ENCODE measurements at places on chromosomes 2 and 18.
A peak's percentile ranks its signal among the peaks of the same experiment; 100 is the strongest.

GRCh38 chr2:203549406-203549805 lies 14.3 kb upstream of the RAPH1 start:
- DNase-seq: no peak

GRCh38 chr18:27136208-27136535 lies 48.9 kb downstream of the CHST9 start:
- peak; percentile 31 for DNase-seq

GRCh38 chr18:6543330-6543908 lies 128.7 kb upstream of the L3MBTL4 start:
- DNase-seq: peak; percentile 22

- no peak for DNase-seq
Measured at GRCh38 chr2:71042287-71042686, 26.2 kb upstream of the NAGK start.

DNA sequence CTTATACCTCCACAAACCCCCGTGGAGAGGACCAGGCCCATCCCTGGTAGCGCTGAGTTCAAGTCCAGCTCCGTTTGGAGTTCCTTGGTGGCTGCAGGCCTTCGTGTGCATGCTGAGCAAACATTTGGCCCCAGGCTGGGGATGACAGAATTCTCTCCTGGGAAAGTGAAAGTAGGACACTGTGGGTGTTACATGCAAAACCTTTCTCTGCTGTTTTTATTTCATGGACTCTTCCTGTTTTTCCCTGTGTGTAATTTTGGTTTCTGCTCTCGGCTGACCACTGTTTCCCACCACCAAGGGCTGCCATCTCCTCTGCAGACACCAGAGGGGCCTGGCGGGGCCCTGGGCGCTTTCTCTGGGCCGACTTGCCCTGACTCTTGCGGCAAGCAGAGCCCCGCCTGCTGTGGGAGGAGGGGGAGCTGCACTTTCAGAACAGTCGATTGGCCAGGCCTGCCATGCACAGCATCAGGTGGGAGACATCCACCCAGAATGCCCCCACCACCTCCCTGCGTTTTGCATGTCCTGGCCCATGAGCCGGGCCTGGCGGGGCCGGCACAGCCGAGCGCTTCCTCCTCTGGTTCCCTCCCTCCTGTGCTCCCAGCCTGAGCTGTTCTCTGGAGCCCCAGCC lies 102.4 kb downstream of the CABLES1 start:
- peak; percentile 87 for DNase-seq

DNA sequence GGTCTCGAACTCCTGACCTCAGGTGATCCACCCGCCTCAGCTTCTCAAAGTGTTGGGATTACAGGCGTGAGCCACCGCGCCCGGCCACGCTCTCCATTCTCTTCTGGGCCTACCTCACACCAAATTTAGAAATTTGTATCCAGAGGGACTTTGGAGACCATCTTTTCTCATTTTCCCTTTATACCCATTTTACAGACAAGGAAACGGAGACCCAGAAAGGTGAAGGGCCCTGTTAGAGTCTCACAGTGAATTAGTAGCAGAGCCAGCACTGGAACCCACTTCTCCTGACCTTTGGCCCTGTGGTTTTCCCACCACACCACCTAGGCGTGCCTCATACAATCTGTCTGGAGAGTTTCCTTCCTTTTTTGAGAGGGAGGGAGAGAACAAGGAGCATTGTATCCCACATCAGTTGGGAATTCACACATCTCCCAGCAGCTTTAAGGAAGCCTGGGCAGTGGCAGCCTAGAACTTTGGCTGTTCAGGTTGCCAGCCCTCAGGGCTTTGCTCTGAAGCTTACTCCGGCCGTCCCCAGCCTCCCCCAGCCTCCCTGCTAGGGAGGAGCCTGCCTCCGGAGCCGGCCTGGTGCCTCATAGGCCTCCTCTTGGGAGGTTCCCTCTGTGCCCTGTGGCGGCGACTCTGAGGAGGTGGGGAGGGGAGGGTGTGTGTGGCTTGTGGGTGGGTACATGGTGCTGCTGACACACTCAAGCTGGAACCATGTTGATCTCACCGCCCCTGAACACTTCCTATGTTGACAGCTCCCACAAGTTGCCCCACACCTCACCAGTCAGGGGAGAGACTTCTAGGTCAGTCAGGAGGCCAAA lies 13.8 kb downstream of the FOSL2 start:
- DNase-seq: no peak

- no peak for DNase-seq
Measured at GRCh38 chr2:169653636-169654035, 40.6 kb downstream of the CFAP210 start.

DNA sequence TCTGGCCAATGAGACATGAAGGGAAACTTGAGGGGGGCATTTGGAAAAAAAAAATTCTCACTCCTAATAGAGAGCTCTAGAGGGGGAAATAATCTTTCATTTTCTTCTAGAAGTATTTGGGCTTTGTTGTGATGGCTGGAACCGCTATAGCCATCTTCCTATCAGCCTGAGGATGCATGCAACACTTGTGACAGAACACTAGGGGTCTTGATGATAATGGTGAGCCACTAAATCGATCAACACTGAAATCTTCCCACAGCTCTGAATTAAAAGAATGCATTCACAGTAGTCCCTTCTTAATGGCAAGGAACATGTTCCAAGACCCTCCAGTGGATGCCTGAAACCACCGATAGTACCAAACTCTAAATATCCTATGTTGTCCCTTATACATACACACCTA lies 325.3 kb downstream of the LNPK start:
- DNase-seq: peak; percentile 25

GRCh38 chr2:29113891-29114321 lies 1.3 kb upstream of the CLIP4 start:
- DNase-seq: no peak

- DNase-seq: no peak
Measured at GRCh38 chr2:117128461-117128860, 686.0 kb upstream of the DDX18 start.

- DNase-seq: peak; percentile 84
Measured at GRCh38 chr2:163736433-163737189, 803 bp upstream of the FIGN start.

DNA sequence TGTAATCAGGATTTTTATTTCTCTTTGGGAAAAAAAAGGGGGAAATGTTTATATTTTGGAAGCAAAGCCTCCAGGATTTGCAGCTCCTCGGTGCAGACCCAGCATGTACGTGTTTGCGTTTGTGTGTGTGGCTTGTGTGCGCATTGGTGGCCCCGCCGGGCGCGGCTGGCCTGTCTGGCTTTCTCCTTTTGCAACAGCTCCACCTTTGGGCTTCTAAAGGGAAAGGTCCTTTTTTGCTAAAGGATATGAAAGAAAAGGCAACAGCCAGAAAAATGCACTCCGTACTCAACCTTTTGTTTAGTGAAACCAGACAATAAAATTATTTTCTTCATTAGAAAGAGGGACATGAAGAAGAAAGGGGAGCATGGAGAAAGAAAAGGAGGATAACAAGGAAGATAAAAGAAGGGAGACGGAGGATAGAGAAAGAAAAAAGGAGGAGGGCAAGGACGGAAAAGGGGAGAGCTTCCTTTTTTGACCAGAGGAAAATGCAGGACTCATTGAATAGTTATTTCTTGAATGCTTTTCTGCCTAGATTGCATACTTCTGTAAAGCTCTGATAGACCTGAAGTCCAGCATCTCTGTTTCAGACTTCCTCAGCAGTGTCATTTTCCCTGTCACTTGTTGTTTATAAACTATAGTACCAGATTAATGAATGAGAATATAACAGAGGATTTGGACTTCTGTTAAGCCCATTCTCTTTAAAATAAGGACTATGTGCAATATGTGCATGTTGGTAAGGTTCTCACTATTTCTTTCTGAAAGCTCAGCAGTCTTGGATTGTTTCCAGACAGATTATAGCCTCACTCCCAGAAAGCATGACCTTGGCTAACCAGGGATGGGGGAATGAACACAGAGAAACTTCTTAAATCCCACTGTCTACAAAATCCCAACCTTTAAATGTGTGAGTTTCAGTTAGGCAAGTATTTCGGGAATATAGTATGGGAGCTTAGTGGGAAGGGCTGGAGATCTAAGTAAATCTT lies 563.1 kb upstream of the PIK3C3 start:
- DNase-seq: peak; percentile 63

DNA sequence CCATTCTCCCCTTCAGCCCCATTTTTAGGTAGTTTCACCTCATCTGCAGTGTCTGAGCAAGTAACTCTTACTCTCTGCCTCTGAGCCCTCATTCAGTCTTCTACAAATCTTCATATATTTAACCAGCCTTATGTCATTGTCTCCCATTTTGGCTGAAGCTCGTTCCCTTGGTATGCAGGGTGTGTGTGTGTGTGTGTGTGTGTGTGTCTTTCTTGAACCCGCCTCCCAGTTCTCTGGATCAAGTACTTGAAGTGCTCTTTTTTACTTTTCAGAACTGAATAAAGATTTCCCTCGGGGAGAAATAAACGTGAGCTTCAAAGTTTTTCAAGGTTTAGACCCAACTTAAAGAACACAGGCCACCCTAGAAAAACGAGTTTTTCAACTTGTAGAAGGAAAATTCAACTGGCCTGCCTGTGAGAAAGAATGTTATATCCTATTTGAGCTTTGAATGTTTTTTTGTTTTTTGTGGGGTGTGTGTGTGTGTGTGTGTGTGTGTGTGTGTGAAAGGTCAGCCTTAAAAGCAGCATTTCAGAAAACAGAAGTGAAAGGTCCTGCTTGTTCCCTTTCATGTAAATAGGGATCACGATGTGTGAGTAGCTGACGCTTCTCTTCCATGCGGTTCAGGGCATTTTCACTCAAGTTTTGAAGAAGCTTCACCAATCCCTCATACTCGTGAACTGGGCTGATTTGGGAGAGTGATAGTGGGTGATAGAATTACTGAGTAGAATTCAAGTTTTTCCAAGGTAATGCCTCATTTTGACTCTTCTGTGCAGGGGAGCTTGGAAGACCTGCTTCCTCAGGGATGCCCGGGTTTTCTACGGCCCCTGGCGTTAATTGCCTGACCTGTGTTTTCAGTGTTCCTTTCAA lies 50.6 kb upstream of the EML6 start:
- no peak for DNase-seq

GRCh38 chr18:40832362-40832761 lies 1122.7 kb upstream of the PIK3C3 start:
- DNase-seq: no peak

GRCh38 chr18:32437100-32437834 lies 33.4 kb downstream of the GAREM1 start:
- no peak for DNase-seq

GRCh38 chr2:212940816-212941215 lies 210.6 kb downstream of the IKZF2 start:
- DNase-seq: peak; percentile 55

- DNase-seq: no peak
Measured at GRCh38 chr18:36454848-36455458, 157.4 kb downstream of the FHOD3 start.

GRCh38 chr18:36685580-36685979 lies 143.2 kb downstream of the TPGS2 start:
- no peak for DNase-seq

DNA sequence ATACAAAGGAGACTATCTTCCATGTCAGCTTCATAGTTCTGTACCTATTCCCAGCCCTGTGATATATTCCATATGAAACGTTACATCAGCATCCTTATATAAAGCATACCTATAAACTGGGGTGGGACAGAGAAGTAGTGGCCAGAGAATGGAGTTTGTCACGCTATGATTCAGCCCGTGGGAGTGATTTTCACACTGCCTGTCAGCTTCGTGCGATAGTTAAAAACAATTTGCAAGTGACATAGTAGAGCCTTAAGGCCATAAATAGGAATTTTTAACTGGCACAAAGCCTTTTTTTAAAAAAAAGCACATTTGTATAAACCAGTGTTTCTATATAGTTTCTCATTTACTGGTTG lies 30.2 kb downstream of the PKP4 start:
- no peak for DNase-seq

DNA sequence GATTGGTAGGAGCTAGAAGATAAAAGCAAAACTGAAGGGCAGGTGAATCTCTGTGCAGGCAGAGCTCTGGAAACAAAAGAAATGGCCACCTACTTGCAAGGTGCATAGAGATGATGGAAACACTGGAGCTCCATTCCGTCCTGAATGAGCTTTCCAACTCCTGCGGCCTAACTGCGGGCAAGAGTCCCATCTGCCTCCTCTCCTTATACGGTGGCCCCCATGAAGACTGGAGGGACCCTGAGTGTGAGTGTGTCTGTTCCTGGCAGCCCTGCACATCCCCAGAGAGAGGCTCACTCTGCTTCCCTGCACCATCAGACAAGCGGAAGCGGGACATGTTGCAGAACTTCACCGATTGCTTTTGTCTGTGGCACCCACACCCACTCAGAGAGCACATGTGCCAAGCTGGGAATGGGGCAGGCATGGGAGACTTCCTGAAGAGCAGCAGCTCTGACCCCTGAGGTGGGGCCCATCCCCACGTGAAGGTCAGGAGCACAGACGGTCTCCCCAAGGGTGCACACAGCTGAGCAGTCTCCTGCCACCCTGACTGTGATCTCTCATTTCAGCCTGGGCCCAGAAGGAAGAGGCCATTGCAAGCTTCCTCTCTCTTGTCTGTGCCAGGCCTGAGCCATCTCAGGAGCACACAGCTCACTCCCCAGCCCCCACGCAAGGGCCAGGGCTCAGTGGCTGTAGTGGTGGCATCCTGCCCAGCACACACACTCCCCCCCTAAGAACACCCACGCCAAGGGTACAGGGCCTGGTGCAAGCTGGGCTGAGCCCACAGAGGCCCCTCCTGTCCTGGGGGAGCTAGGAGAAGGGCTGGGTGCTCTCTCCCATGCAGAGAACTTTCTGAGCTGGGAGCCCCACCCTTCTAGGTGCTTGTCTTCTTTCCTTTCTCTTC lies 75.3 kb downstream of the STPG4 start:
- peak; percentile 53 for DNase-seq

GRCh38 chr2:63553049-63553448 lies 35.2 kb downstream of the WDPCP start:
- DNase-seq: no peak

DNA sequence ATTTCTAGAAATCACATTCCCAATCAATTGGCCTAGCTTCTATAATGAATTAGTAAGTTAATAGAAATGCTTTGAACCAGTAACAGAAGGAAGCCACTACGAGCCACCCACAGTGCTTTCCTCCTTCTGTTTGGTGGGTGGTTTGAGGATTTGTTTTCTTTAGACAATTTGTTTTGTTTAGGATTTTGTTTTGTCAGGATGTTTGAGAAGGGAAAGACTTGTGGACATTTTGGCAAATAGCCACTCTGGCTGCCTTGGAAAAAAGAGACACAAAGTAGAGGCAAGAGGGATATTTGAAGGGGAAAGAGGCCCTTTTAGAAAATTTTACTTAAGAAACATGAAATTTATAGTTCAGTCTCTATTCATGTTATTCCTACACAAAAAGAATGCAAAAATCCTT lies 47.7 kb downstream of the TANK start:
- no peak for DNase-seq
